ENCODE measurements at places on chromosomes 11 and 22. TPM values are rescaled to one million over a fixed set of nuclear protein-coding genes. Genes with fewer than 3 reads are reported as not detected.

DNA sequence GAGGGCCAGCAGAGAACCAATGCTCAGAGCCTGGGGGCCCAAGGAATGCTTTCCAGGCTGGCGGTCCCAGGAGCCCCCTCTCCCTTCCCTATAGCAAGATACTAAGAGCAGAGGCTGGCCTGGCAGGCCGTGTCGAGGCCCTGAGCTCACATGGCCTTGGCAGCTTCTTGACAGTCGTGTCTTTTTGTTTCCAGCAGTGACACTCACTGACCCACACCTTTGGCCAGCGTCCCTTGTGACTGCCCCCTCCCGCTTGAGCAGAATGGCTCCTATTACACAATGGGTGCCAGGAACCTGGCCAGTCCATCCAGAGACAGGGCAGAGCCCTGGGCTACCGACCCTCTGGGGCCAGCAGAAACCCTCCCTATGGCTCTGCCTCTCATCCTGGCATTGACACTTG, 6.4 kb upstream of the CCND1 start:
- DNase-seq = no peak

GRCh38 chr22:30602049-30602448, 4.9 kb upstream of the TCN2 start:
- DNase-seq = no peak

DNA sequence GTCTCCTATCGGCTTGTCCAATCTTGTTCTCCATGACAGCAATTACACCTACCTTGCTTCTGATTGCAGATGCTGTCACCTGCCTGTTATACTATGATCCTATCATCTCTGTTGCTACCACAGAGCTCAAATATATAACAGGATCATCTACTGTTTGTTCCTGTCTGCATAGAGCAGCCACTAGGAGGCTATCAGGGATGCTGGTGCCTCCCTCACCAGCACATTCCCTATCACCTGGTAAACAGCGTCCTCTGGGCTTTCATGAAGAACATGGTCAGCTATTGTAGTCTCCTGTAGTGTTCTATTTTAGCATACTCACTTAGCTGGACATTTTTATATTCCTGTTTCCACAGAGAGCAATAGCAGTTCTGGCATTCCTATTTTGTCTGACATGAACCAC, 87.8 kb upstream of the FAT3 start:
- DNase-seq = no peak

GRCh38 chr11:8309862-8310261, 46.2 kb upstream of the LMO1 start:
- DNase-seq = no peak

DNA sequence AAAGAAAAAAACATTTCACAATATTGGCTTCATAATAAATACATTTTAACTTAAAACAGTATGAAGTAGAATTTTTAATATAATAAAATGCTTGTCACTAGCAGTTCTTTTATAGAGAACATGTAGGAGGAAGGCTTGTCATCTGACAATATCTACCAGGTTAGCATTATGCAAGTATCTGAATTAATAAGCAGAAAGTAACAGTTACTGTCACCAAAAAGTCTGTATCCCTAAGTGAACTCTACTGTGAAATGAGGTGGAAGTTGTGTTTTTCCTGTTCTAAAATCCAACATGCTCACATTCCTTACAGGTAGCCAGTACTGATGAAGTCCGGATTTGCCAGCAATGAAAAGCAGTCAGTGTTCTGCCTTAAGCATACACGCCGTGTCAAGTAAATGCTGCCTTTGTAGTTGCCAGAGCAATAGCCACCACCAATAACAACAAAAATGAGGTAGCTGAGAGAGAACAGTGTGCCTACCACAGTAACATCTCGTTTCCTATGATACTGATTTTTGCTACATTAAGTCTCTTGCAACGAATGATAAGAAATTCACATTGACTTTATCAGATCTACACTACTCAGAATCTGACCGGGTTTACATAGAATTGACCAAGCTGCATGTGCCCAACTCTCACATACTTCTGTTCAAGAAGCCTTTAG, 95.5 kb downstream of the SIK3 start:
- DNase-seq = no peak

DNA sequence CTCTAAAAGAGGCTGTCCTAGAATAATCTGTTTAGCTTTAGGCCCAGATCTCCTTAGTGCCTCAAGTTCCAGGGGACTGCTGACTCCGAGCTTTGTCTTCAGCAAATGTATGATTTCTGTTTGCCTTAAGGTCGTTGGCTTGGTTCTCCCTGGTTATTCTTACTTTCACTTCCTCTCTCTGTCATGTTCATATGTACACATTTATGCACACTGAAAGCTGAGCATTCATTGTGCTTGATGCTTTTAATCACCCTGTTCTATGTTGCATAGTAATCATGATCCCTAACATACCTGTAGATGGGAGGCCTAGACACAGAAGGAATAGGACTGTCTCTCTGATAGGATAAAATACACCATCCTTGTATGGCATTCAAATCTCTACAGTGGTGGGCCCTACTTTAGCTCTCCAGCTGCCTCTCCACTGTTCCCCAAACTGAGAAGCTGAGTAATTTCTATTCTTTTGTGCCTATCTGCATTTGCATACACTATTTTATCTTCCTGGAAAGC, 7.2 kb downstream of the PPFIBP2 start:
- DNase-seq = no peak

- no peak for DNase-seq
Measured at GRCh38 chr11:35246745-35247144, 107.8 kb downstream of the CD44 start.

GRCh38 chr11:18700375-18700774, 1.8 kb downstream of the TMEM86A start:
- DNase-seq = no peak

DNA sequence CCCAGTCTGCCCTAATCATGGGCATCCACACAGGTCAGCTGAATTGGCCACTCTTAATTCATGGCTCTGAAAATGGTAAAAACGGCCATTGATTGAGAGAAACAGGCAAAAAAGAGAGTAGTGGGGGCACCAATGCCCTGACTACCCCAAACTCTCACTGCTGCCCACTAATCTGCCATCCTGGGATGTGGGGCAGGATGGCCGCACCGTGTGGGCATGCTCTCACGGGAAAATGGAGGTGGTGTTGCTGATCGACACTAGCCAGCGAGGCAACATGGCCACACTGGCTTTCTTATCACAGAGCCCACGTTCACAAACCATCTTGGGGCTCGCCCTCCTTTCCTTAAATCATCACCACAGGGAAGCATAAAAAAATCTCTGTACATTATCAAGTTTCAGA, 11.2 kb upstream of the TUB start:
- DNase-seq = no peak

- no peak for DNase-seq
Measured at GRCh38 chr22:41274856-41275255, 11.1 kb downstream of the RANGAP1 start.

GRCh38 chr11:76293189-76293631, 86.9 kb upstream of the WNT11 start:
- DNase-seq = no peak

GRCh38 chr11:94769880-94770279, 1.7 kb downstream of the AMOTL1 start:
- no peak for DNase-seq

DNA sequence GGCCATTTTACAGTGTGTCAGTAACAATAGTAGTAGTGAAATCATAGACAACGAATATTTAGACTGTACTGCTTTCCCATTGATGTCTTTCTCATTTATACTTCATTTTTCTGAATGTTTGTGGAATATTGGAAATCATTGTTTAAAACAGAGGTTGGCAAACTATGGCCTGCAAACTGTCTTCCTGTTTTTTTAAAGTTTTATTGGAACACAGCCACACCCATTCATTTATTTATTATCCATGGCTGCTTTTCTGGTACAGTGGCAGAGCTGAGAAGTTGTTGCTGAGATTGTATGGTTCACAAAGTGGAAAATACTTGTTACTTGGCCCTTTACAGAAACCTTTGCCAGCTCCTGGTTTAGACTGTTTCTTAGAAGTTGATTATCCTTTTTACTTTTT, 13.7 kb downstream of the FAR1 start:
- DNase-seq = no peak

NXPE4 gene
- not detected for total RNA-seq

SNX19 gene
- total RNA-seq = 49.4 TPM

CELSR1 gene
- 0.33 TPM for total RNA-seq

TMA7B gene
- 8.5 TPM for total RNA-seq

CSF2RB gene
- total RNA-seq = 1.3 TPM

DEPDC7 gene
- 3.6 TPM for total RNA-seq

NAV2 gene
- total RNA-seq = 4.1 TPM
